Body of pancreas (tissue), 4 donors: ENCODE measurements at places on chromosomes 6 and 20. TPM values are rescaled to one million over a fixed set of nuclear protein-coding genes. Genes with fewer than 3 reads are reported as not detected.
A peak's percentile ranks its signal among the peaks of the same experiment; 100 is the strongest.

PPP1R16B gene
- total RNA-seq = 4.7 TPM

- no peak overlapping the region for H3K27ac ChIP-seq
- peaks cover 5% of the 10 kb centered on the region for H3K36me3 ChIP-seq
Measured at GRCh38 chr6:16305788-16306187, 67.4 kb downstream of the GMPR start.

OR12D1 gene
- total RNA-seq = not detected

DNA sequence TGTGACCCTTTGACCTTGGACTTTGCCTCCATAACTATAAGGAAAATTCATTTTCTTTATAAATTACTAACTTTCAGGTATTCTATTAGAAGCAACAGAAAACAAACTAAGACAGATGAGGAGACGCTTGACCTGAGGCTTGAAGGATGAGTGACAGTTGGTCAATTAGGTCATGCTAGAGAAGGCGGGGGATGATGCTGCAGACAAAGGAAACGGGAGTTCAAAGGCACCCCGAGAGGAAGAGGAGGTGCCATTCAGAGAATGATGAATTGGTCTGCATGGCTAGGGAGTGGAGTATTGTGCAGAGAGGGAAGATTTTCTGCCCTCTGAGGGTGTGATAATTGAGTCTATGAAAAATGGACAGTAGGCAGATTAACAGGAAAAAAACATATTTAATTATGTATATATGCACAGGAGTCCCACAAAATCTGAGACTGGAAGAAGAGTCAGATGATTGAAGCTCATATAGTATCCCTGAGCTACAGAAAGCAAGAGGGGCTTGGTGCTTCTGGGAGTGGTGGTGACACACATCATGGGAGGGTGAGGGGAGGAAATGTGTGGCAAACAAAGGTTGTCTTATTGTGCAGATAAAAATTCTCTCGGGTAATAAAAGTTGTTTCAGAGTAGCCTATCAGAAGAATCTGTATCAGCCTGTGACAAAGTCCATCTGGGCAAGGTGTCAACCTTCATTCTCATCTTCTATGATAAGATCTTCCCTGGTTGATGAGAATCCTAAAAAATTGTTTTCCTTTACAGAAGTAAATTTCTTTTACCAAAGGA lies 20.4 kb upstream of the FUCA2 start:
- no peak overlapping the region for H3K27ac ChIP-seq
- H3K36me3 ChIP-seq = no peaks in the 10 kb centered on the region
- no peak overlapping the region for H3K4me3 ChIP-seq
- no peaks in the 10 kb centered on the region for H3K4me1 ChIP-seq

- H3K27ac ChIP-seq = peak overlapping the region; percentile 84
- peak; percentile 82 for DNase-seq
- peaks cover 51% of the 10 kb centered on the region for H3K4me1 ChIP-seq
- H3K4me3 ChIP-seq = no peak overlapping the region
Measured at GRCh38 chr20:34874094-34874654, 1.5 kb upstream of the GGT7 start.
